H9 (cell line): ENCODE measurements at places on chromosomes 2 and 18. TPM values are rescaled to one million over a fixed set of nuclear protein-coding genes. Genes with fewer than 3 reads are reported as not detected.

GRCh38 chr2:197198890-197199289 is 111.7 kb downstream of the ANKRD44 start:
- DNase-seq, result no peak
- H3K27me3 ChIP-seq, result no peaks in the 10 kb centered on the region
- no peaks in the 10 kb centered on the region for H3K4me1 ChIP-seq
- no peak overlapping the region for H3K4me3 ChIP-seq
- H3K36me3 ChIP-seq, result no peaks in the 10 kb centered on the region

Gene RAX
- 0.37 TPM in 1 of 2 replicates, not detected in the other for total RNA-seq

DNA sequence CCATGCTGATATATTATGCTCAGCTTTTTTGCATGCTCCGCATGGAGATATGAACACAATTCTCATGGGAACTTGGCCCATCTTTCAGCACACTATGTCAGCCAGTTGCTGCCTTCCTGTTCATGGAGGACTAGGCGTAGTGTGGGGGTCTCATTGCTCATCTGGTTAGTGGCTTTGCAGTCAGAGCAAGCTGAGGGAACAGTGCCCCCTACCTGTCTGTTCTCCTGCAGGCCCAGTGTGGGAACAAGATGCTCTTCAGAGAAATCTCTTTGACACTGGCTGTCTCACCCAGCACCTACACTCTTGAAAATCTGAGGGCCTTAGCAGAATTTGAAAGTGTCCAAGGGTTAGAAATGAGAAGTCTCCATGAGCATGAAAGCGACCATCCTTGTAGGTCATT is 47.1 kb downstream of the SPTBN1 start:
- H3K4me3 ChIP-seq, result no peak overlapping the region
- DNase-seq, result peak; percentile 75
- no peaks in the 10 kb centered on the region for H3K27me3 ChIP-seq
- no peaks in the 10 kb centered on the region for H3K36me3 ChIP-seq
- no peaks in the 10 kb centered on the region for H3K4me1 ChIP-seq

Gene MYO7B
- not detected in 2 replicates for total RNA-seq

Gene TSPYL6
- total RNA-seq, result not detected in 2 replicates

Gene CIB4
- total RNA-seq, result not detected in 2 replicates

DNA sequence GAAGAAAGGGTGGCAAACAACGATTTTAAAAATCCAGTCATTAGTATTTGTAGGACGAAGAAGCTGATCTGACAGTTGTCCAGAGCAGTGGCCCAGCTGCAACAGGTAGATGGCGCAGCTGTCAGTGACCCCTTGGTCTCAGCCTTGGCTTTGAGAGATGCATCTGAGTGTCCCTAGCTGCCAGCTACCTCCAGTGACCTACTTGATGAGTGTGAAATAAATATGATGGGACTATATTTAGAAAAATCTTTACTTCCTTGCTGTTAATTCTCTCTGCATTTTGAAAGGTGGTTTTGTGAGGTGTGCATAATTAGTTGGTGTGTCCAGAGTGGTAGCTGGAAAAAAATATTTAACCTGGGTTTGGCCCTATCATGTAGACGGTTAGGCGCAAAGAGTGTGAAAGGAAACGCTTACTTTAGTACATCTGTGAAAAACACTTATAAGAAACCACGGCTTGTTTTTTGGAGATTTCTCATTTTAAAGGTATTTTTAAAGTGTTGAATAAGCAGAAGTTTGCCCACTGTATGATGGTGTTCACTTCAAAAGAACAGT is 963 bp downstream of the INPP1 start:
- H3K27ac ChIP-seq, result no peak overlapping the region
- H3K36me3 ChIP-seq, result no peaks in the 10 kb centered on the region
- DNase-seq, result no peak

Gene CTAGE1
- total RNA-seq, result not detected in 2 replicates
